ENCODE measurements at places on chromosomes 7 and 10. TPM values are rescaled to one million over a fixed set of nuclear protein-coding genes. Genes with fewer than 3 reads are reported as not detected.

The KLF14 gene
- total RNA-seq: not detected

The HKDC1 gene
- 0.13 TPM for total RNA-seq

The GIMAP5 gene
- total RNA-seq: 255 TPM

The CAMK2B gene
- total RNA-seq: 0.13 TPM

The NYAP1 gene
- 2.1 TPM for total RNA-seq

The CISD1 gene
- 20.3 TPM for total RNA-seq

The UNCX gene
- not detected for total RNA-seq

The SDK1 gene
- 2.1 TPM for total RNA-seq

The SERPINE1 gene
- 88.2 TPM for total RNA-seq

The OR6B1 gene
- not detected for total RNA-seq

The ELFN1 gene
- 0.38 TPM for total RNA-seq

The ZCWPW1 gene
- total RNA-seq: 0.76 TPM

The EEPD1 gene
- 1.3 TPM for total RNA-seq

The ADO gene
- 10.3 TPM for total RNA-seq

The EN2 gene
- under 0.01 TPM for total RNA-seq

The ZC3HAV1L gene
- 14.2 TPM for total RNA-seq

The MMD2 gene
- not detected for total RNA-seq

The GIMAP7 gene
- total RNA-seq: 108 TPM

The SEMA3C gene
- under 0.01 TPM for total RNA-seq

The ZNF365 gene
- not detected for total RNA-seq

The SEMA4G gene
- 1.5 TPM for total RNA-seq

The LLCFC1 gene
- not detected for total RNA-seq

The WNT2 gene
- not detected for total RNA-seq

The TMEM196 gene
- not detected for total RNA-seq

The PRSS37 gene
- total RNA-seq: not detected

The OR2A7 gene
- total RNA-seq: under 0.01 TPM

The MSS51 gene
- 0.39 TPM for total RNA-seq

The MAPK8 gene
- 46.3 TPM for total RNA-seq

The OPN4 gene
- not detected for total RNA-seq

The HMX2 gene
- total RNA-seq: not detected

The TES gene
- 90.5 TPM for total RNA-seq

The AP4M1 gene
- total RNA-seq: 12.3 TPM

The FXYD4 gene
- total RNA-seq: not detected

The SCART1 gene
- 0.26 TPM for total RNA-seq

The UBN2 gene
- 2.8 TPM for total RNA-seq

The LRRD1 gene
- under 0.01 TPM for total RNA-seq

The SPDYE9 gene
- total RNA-seq: not detected

The ZEB1 gene
- total RNA-seq: 58.5 TPM

The AQP1 gene
- 6.6 TPM for total RNA-seq

The STAG3 gene
- 0.13 TPM for total RNA-seq

The ANKRD22 gene
- not detected for total RNA-seq

The CADPS2 gene
- 49.2 TPM for total RNA-seq

The EEF1AKMT2 gene
- total RNA-seq: 11.6 TPM

The TFAM gene
- 25.8 TPM for total RNA-seq

The LOXL4 gene
- total RNA-seq: 0.51 TPM

The AGAP6 gene
- total RNA-seq: 1.2 TPM

The EVX1 gene
- not detected for total RNA-seq

The ECHDC3 gene
- total RNA-seq: 16.7 TPM

The NRG3 gene
- total RNA-seq: 8.2 TPM

All from dermis microvascular lymphatic vessel endothelial cell (primary cell).